ENCODE measurements at places on chromosomes 2 and 18. TPM values are rescaled to one million over a fixed set of nuclear protein-coding genes. Genes with fewer than 3 reads are reported as not detected.

Gene FANCL
- polyA plus RNA-seq = 10.2 TPM

Gene ATP8B1
- 20.1 TPM for polyA plus RNA-seq

Gene GPR39
- polyA plus RNA-seq = 1.4 TPM

Gene IL1RN
- polyA plus RNA-seq = 4.9 TPM

Gene XDH
- polyA plus RNA-seq = 1.5 TPM

Data from urinary bladder (tissue), 4 donors.